ENCODE measurements at places on chromosomes 2 and 18.

DNA sequence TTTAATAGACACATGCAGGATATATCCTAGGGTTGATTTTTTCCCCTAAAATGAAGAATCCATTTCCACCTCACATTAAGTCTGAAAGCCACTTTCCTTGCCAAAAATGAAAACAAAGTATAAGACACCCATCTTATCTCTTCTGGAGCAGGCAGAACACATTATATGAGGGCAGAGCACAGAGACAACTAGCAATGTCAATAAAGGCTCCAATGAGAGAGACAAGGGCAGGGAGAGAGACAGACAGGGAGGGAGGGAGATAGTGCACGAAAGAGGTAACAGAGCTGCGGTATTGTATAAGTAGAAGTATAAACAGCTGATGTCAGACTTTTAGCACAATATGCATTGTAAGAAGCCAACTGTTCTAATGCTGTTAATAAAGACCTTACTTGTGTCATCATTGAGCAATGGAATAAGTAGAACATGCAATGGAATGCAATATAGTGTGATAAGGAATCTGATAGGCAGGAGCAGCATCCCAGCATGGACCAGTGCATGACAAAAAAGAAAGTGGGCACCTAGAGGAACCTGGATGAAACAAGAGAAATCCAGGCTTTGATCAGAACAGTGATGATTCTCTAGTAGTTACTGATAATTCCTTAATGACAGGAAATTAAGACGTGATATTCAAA lies 150.6 kb upstream of the TCF4 start:
- no peak for DNase-seq

- DNase-seq: no peak
Measured at GRCh38 chr2:224525774-224526173, 59.4 kb downstream of the CUL3 start.

DNA sequence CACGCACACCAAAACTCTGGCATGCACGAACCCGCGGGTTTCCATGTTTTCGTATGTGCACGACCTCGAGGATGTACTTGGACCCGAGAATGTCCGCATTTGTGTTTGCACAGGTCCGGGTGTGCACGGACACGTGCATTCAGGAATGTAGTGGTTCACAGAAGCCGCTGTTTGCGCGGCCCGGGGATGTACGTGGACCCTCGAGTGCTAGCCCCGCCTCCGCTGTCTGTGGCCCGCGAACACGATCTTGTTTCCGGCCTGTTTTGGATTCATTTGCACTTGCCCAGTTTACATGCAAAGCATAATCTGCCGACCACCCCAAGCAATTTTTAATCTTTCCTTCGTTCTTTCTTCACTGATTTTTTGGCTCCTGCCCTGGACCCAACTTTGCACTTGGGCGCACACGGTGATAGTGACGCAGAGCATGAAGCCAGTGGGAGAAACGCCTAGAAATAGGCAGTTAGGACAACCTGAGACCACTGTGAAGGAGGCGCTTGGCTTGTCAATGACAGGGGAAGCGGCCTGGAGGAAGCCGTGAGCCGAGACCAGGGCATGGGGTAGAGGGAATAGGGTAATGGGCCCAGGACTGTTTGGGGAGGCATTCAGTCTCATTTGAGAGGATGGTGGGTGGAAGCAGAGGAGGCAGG lies 45.4 kb upstream of the PTMA start:
- no peak for DNase-seq

GRCh38 chr2:157302492-157303099 lies 23.0 kb downstream of the ERMN start:
- DNase-seq: no peak

DNA sequence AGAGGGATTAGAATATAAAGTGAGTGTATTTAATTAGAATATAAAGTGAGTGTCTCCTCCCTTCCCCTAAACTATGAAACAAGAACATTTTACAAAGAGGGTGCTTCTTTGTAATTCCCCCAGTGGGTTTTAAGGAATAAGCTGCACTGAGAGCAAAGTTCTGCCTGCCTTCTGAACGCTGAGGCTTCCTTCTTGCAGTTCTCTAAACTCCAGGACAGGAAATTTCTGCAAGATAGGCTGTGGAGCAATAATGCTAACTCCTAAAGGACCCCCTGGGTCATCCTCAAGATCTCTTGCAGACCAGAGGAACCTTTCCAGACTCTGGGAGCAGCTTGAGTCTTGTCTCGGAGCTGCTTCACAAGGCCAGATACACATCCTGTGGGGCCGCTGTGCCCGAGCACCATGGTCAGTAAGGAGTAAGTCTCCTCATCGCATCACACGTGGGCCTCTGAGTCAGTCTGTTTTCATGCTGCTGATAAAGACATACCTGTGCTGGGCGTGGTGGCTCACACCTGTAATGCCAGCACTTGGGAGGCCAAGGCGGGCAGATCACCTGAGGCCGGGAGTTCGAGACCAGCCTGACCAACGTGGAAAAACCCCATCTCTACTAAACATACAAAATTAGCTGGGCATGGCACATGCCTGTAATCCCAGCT lies 87.5 kb upstream of the KCNE4 start:
- no peak for DNase-seq

GRCh38 chr18:31049189-31049588 lies 6.6 kb upstream of the DSC3 start:
- no peak for DNase-seq

Measured in central memory CD8-positive, alpha-beta T cell (primary cell).